ENCODE measurements at places on chromosomes 5 and 9.

- no peak for ATAC-seq
These were observed 2.1 kb downstream of the CD72 start for GRCh38 chr9:35615981-35616680.

DNA sequence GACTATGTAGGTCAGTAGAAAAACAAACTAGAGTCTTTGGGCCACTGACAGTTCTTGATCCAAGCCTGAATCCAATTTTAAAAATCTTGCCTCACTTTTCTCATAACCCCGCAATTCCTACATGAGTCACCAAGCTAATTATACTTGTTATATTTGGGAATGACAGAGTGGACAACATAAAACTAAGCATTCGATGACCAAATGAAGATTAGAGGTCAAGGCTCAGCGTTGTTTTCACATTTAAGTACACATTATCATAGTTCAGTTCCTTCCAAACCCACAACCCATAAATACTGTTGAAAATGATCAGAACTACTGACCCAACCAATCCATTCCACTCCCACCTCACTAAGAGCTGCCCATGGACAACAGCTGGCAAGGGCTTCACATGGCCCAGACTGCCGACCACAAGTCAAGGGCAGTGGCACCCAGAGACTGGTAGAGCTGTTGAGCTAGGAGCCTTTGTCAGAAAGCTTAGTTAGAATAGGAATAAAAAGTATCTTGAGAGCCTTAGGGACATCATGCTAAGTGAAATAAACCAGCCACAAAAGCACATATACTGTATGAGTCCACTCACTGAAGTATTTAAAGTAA is 64.2 kb downstream of the MYO10 start:
- ATAC-seq = peak; percentile 26

- no peak for ATAC-seq
These were observed 9.4 kb upstream of the CARD19 start for GRCh38 chr9:93086447-93087224.

GRCh38 chr9:133990366-133991213 is 1.5 kb downstream of the VAV2 start:
- ATAC-seq = peak; percentile 31

- ATAC-seq = no peak
These were observed 60.8 kb upstream of the PTGER4 start for GRCh38 chr5:40618926-40619325.

All from SK-N-SH treated with all-trans-retinoic acid at 6 μM for 48 hours (cell line).